Right lobe of liver (tissue), 6 donors: ENCODE measurements at places on chromosomes 16 and 17.

DNA sequence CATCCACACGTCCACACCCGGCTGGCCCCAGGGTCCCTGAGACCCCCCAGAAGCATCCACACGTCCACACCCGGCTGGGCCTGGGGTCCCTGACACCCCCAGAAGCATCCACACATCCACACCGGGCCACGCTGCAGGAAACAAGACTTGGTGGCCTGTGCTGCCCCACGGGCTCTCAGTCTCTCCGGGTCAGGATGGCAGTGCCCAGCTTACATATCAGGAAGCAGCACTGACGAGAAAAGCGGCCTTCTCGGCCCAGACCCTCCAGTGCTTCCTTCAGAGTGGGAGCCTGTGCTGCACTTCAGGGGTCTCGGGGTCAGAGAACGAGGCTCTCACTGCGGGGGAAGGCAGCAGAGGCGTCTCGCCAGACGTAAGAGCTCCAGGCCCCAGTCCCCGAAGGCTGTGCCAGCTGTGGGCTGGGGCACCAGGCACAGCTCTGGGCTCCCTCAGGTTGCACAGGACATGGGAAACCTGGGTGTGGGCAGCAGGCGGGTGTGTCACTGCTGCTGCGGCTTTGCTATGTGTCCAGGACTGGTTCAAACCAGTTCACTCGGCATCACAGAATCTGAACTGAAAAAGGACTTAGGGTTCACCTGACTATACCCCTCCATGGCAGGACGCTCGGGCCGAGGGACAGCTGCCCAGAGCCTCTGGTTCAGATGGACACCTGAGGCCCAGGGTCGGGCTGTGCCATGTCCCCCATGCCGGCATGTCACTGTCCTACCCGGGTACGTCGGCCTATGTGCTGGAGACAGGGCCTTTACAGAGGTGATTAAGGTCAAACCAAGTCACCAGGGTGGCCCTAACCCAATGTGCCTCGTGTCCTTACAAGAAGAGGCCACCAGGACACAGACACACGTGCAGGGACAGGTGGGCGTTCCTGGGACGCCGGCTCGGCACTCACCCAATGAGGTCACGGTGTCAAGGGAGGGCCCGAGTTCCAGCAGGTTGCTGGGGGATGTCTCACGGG lies 40.2 kb upstream of the CHMP6 start:
- no peak for DNase-seq

DNA sequence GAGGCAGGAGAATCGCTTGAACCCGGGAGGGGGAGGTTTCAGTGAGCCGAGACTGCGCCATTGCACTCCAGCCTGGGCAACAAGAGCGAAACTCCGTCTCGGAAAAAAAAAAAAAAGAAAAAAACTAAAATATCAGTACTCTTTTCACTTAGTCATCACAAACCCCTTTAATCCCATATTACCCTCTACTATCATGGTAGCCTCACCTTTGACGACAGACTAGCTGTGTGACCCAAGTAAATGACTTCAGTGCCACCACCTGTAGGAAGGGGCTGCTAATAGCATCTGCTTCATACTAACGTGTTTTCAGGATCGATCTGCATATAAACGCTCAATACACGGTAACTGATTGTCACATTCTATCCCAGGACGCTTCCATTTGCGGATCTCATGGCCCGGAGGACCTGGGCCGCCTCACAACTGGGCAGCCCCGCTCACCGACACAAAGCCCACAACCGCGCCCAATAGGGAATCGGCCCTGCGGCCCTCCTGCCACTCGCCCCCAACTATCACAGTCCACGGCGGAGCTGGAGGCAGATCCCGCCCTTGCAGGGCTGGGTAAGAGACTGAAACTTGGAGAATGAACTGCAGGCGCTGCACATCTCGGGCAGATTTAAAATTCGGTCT lies 1.1 kb upstream of the ZNF263 start:
- DNase-seq, result no peak

GRCh38 chr17:29968271-29968670 lies 26.8 kb downstream of the EFCAB5 start:
- no peak for DNase-seq

GRCh38 chr17:60933739-60934138 lies 256.1 kb downstream of the BCAS3 start:
- no peak for DNase-seq

DNA sequence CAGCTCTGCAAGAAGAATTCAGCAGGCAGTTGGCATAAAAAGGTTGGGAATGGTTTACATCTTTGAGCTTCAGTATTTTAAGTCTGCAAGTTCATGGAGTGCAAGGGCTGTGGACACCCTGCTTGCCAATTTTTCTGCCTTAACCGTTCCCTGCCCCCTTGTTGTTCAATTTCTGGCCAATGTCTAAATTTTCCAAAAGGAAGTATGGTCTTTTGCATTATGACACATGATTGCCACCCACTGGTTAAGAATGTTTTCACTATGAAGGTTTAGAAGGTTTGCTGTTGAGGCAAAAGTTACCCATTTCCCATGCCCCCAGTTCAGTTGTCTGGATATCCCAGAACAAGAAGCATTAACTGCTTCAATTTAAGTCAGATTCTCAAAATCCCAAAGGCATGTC lies 441.9 kb downstream of the CDH13 start:
- DNase-seq, result no peak

DNA sequence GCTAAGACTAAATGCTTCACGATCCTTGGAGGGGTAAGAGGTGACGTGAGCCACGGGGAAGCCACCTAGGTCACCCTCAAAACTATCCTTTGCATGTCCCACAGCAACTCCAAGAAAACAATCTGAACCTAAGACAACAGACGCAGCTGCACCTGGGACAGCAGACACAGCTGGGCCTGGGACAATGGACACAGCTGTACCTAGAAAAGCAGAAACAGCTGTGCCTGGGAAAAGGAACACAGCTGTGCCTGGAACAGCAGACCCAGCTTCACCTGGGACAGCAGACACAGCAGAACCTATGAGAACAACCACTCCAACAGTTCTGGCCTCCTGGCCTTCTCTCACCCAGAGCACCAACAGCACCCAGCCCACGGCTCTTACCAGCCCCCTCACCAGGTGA lies 11.7 kb upstream of the CD300LD start:
- DNase-seq, result no peak

DNA sequence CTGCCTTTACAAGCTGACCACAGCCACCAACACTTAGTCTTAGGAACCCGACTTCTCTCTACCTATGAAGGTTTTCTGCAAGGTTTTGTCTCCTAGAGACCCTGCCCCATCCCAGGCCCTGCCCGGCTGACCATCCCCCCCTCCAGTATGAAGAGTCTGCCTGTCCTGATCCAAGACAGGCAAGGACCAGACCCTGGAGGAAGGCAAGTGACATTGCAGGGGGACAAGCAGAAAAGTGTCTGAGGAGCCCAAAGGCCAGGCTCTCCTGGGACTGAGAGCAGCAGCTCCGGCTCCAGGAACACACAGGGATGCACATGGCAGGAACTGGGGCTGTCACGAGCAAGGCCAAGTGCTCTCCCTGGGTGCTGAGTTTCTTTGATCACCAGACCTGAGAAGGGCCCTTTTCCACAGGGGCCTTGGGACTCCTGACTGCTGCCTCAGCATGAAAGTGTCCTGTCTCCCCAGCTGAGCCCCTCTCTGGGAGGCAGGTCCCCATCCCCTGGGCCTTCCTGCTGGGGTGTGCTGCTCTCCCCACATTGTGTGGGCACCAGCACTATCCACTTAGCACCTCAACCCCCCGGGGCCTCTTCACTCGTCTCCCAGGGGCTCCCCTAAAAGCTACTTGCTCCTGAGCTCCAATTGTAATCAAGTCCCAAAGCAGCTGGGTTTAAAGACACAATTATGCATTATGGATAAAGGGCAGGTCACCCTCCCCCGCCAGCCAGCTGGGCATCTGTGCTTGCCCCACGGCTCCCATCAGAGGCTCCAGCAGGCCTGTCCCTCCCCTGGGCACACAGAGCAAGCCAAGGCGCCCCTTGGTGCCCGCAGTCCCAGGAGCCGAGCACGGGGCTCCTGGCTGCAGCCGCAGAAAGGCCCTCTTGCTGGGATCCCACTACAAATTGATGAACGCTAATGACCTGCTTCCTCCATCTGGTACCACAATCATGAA lies 11.6 kb upstream of the CACNG4 start:
- DNase-seq, result no peak

DNA sequence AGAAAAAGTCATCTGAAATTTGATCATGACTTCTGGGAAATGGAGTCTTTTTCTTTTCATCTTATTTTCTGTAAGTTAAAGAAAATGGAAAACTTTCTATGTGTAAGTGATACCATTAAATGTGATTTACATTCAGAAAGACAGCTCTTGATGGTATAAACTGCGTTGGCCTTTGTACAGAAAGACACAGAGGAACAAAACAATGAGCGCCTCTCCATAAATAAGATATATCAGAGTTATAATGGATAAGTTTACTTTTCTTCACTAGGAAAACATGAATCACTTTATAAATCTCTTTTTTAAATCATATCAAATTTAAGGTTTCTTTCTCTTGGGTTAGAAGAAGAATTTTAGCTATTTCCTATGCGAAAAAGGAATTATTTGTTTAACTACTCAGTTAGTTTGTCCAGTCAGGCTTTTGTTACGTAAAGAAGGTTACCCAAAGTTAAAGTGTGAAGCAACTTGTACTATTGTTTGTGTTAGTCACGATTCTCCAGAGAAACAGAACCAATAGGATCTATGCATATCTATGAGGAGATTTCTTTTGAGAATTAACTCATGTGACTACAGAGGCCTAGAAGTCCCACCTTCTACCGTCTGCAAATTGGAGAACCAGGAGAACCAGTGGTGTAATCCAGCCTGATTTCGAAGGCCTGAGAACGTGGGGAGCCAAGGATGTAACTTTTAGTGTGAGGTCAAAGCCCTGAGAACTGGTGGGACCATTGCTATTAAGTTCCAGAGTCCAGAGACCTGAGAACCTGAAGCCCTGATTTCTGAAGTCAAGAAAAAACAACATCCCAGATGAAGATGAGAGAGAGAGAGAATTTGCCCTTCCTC lies 295.4 kb upstream of the KCNJ16 start:
- DNase-seq, result no peak

DNA sequence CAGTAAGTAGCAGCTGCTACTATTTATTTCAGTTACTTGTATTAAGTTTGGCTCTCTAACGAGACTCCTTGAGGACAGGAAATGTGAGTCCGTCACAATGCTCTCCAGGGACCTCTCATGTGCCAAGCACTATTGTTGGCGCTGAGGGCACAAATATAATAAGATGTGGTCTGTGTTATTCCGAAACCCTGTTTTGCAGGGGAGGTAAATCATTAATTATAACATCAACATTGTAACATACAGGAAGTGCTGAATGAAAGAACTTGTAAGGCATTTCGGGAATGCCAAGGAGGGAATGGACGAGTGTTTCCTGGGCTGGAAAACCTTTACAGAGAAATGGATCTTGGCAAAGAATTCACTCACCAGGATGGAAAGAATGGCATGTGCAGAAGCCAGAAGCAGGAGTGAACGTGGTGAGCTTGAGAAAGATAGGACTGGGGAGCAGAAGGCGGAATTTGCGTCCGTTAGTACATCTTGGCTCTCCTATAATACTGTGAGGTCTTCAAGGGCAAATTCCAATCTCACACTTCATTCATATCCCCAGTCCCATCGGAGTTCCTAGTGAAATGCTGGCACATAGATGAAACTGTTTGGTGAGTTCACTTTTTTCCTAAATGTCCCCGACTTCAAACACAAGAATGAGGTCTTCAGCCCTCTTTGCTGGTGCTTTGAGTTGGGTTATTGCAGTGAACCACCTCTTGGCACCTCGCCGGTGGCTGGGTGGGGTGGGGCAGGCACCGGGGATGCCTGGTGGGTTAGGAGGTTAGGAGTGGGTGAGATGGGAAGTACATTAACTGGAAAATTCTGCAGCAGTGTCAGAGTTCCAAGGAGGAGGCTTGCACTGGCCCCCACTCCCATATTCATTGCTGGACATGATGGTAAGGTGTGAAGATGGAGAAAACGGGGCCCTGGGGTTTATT lies 11.5 kb downstream of the TAC4 start:
- DNase-seq, result no peak

GRCh38 chr17:46010597-46011186 lies 11.6 kb downstream of the STH start:
- DNase-seq, result no peak

DNA sequence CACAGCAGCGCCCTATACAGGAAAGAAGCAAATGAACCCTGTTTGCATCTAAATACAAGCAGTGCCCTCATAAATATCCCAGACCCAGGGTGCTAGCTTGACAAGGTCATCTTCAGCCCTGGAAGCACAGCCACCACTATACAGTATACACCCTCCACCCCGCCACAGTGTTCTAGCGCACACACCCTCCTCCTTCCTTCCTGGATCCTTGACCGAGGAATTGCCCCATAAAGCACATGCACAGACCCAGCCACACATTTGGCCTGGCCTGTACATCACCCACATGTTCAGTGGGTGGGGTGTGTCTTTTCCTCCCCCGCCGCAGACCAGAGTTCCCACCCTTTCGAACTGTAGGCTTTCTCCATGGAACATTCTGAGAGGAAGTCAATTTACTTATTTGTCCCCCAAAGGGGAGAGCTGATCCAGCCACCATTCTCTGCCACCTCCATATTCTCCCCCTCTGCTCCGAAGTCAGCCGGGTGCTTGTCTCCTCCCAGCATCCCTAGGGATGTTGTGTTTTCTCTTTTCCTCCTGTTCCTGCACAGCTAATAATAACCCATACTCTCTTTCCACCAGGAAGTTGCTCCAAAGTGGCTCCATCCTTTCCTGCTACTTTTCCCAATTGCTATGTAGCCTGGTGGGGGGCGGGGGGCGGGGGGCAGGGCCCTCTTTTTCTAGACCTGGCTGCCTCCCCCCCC lies 6.6 kb downstream of the ABI3 start:
- DNase-seq, result peak; percentile 60

- no peak for DNase-seq
Observed at GRCh38 chr17:945672-946071, 33.9 kb downstream of the NXN start.

DNA sequence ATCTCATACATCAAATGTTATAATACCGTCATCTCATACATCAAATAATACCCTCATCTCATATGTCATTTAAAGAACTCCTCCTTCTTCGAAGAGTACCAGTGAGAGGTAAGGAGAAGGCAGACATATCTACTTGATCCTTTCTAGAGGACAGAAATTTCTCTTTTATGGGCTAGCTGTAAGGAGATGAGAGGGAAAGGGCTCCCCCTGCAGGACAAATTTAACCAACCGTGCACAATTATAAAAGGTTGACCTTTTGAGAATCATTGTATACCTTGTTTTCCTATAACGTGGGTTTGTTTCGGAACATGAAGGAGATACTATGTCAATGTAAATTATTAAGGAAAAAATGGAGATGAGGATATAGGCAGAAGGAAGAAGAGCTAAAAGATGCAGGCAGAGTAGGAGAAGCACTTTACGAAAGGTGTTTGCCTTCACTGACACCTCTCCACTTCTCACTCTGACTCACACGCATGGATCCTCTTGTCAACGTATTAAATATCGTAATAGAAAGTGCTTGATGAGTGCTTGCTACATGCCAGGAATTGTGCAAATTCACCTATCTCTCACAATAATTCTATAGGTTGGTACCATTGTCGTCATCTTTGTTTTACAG lies 465.9 kb upstream of the ERCC4 start:
- DNase-seq, result no peak
